Heart left ventricle (tissue), 16 donors: ENCODE measurements at places on chromosomes 7 and 10.
A peak's percentile ranks its signal among the peaks of the same experiment; 100 is the strongest.

DNA sequence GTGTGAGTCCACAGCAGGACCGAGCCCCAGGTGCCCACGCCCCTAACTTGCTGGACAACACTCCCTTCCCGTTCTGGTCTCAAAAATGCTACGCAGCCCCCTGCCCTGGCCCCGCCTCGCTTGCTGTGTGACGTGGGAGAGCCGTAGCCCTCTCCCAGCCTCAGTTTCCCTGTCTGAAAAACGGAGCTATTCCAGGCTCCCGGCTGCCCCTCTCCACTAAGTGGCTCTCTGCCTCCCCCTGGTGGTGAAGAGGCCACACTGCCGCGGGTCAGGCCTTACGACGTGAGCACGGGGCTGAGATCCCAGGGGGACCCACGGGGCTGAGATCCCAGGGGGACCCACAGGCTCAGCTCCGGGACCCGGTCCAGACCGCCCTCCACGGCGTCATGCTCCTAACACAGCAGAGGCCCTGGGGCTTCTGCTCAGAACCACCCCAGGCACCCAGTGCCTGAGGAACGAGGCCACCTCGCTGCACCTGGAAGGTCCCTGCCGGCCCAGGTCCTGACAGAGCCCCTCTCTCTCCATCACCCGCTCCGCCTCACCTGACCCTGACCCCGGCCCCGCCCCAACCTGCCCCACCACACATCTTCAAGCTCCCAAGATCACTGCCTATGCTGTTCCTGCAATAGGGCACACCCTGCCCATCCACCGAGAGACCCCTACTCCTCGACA, 26.7 kb downstream of the MICALL2 start:
- DNase-seq: peak; percentile 66

GRCh38 chr7:23469961-23470250, 385 bp downstream of the IGF2BP3 start:
- DNase-seq: no peak

GRCh38 chr10:129548600-129548999, 81.6 kb downstream of the MGMT start:
- DNase-seq: no peak

DNA sequence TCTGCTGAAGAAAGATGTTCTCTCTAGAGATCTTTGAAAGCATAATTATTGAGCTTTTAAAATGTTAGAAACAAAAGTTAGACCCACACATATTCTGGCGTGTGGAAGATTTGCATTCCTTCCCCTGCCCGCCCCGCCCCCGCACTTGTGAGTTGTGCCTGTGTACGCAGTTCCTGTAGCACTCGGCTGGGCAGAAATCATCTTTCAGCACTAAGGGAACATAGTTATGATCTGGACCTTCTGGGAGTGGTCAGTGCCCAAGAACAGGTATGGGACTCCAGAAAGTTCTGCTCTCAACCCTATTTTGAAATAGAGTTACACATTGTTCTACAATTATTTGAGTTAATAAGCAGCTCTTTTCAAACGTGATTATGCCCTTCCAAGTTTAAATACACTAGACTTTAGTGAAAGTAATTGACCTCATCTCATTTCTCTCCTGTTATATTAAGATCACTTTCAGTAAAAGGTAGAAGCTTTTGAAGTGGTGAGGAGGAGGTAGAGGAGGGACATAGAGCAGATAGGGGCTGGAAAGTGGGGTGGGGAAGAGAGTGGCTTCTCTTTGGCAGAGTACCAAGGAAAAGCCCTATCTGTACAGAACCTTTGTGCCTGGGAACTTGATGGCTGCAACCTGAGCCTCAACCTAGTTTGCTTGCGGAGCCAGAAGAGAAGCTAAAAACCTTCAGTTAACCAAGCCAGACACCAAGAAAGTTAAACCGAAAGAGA, 5.7 kb downstream of the BLVRA start:
- DNase-seq: no peak

DNA sequence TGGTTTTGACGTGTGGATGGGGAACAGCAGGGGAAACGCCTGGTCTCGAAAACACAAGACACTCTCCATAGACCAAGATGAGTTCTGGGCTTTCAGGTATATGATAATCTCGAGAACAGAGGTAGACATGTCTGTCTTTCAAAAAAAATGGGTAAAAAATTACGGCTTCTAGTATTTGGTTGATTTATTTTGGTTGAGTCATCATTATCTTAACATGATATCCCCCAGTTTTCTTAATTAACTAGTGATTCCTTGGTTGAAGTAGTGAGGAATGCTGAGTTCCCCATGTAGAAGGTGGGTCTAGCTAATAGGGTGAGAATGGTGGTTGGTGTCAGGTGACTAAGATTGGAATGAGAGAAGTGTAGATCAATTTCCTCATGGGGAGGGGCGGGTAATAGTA, 10.7 kb downstream of the LIPM start:
- DNase-seq: no peak

GRCh38 chr10:114266521-114266920, 27.5 kb downstream of the VWA2 start:
- peak; percentile 49 for DNase-seq

DNA sequence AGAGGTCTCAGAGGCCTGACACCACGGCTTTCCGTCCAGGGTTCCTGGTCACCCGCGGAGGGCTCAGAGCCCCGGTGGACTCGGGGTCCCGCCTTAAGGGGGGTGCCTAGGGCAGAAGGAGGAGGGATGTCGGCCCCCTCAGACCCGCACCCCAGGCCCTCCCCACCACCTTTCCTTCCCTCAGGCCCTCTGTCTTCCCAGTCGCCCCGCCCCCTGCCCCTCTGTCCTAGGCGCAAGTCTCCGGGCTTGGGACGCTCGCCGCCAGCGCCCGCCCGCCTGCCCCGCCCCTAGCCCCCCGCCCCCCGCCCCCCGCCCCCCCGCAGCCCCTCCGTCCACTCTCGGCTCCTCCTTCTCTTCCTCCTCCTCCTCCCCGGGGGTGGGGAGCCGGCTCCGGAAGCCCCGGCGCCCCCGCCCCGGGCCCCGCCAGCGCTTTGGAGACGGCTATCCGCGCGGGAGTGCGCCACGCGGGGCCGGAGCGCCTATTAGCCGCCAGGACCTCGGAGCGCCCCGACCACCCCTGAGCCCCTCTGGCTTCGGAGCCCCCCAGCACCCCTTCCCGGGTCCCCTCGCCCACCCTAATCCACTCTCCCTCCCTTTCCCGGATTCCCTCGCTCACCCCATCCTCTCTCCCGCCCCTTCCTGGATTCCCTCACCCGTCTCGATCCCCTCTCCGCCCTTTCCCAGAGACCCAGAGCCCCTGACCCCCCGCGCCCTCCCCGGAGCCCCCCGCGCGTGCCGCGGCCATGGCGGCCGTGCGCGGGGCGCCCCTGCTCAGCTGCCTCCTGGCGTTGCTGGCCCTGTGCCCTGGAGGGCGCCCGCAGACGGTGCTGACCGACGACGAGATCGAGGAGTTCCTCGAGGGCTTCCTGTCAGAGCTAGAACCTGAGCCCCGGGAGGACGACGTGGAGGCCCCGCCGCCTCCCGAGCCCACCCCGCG, at the start of gene AEBP1:
Gene AEBP1 (plus strand): TSS at position 423 of the 937 bp plus-strand sequence. CDS start 321 bp downstream, at position 744.
- peak; percentile 57 for DNase-seq

DNA sequence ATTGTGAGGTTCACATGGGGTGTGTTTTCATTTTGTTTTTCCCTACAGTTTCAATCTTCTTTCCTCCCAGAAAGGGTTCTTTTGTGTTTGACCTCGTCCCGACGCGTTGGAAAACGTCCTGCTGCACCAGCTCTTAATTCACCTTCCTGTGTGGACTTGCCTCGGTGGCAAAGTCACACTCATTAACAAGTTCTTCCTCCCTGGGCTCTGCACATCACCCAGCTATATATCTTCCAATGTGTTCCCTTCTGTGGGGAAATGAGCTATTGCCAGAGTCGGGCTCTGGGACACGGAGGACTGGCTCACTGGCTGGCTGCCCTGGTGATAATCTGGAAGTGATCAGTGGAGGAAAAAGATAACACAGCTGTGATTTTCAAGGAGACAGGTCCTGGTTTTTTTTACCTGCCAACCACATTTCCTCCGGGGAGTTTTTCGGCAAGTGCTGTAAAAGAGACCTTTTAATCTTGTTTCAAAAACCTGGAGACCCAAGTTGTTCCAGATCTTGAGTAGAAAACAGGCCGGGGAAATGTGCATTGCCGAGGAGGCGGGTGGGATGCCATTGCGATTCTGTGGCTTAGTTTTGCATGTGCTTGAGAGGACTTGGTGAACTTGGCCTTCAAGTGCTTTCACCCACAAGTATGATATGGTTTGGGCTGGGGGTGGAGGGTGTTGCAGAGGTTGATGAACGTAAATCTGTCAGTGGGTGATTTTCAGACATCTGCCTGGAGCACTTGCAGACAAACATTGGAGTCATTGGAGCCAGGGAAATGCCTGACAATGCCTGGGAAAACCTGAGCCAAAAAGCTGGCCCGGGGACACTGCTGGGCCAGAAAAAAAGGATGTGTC, 96.5 kb upstream of the CREB5 start:
- no peak for DNase-seq

DNA sequence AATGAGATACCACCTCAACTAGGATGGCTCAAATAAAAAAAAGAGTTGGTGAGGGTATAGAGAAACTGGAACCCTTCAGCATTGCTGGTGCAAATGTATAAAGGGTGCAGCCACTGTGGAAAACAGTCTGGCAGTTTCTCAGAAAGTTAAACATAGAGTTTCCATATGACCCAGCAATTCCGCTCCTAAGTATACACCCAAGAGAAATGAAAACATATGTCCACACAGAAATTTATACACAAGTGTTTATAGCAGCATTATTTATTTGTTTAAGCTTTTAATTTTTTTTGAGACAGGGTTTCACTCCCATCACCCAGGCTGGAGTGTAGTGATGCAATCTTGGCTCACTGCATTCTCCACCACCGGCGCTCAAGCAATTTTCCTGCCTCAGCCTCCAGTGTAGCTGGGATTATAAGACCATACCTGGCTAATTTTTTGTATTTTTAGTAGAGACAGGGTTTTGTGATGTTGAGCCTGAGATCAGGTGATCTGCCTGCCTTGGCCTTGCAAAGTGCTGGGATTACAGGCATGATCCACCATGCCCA, 118.2 kb upstream of the KIF5B start:
- no peak for DNase-seq

- DNase-seq: no peak
Measured at GRCh38 chr7:39509436-39509835, 56.8 kb upstream of the YAE1 start.

DNA sequence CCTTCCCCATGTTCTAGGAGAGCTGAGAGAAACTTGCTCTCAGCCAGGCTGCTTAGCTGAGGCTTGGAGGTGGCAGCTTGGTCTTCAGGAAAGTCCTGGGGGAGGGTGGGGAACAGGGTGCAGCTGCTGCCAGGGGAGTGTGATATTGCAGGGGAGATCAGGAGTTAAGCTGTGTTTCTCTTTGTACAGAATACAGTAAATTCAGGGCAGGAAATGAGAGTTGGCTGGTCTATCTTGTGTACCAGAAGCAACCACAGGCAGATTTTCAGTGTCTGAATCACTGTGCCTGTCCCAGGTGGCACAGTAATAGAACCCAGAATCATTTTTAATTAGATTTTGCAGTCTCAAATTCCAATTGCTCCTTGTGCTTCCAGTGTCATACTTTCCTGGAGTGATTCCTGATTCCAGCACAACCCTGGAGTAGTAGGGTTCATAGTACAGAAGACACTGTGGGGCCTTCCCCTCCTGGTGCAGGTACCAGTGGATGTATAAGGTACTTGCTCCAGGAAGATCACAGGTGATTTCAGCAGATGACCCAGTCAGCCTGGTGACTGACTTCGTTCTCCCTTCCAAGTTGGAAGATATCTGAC, 94.0 kb upstream of the TARP start:
- DNase-seq: no peak

DNA sequence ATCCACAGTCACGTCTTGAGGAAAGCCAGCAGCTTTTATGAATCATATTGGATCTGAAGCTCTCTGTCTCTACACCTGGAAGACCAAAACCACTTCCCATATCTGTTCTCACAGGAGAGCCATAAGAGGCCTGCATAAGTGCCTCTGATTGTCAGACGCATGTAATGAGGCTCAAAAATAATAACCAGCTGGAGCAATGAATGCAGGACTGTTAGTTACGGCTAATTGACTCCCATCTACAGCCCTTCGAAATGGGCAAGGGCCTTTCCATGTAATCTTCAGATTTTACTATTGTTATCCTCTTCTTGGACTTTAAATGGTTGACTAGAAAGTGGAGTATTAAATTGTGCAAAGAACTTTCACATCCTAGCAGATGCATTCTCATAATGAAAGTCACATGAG, 4.4 kb upstream of the SEMA3C start:
- DNase-seq: no peak

DNA sequence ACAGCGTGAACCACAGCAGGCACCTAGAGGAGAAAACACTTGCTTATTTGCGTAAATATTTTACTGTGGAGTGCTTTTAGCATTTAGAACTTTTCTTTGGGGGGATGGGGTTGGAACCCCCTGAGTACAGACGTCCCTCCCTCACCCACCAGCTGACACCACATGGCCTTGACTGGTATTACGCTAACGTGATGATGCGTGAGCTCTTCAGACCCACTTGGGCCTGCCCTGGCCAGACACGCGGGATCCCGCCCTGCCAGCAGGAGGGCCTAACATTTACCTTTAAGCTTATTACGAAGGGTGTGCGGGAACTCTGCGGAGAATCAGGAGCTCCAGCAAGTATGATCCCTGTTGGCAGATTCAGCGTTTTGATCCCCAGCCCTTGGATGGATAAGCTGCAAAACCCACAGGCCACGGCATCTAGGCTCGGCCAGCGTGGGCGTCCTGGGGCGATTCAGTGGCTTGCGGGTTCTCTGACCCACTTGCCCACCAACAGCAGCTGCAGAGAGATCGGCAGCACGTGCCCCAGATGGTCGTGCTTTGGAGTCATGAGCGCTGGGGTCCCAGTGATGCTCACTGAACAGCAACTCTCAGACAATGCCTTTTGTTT, 545.5 kb upstream of the FOXK1 start:
- no peak for DNase-seq

DNA sequence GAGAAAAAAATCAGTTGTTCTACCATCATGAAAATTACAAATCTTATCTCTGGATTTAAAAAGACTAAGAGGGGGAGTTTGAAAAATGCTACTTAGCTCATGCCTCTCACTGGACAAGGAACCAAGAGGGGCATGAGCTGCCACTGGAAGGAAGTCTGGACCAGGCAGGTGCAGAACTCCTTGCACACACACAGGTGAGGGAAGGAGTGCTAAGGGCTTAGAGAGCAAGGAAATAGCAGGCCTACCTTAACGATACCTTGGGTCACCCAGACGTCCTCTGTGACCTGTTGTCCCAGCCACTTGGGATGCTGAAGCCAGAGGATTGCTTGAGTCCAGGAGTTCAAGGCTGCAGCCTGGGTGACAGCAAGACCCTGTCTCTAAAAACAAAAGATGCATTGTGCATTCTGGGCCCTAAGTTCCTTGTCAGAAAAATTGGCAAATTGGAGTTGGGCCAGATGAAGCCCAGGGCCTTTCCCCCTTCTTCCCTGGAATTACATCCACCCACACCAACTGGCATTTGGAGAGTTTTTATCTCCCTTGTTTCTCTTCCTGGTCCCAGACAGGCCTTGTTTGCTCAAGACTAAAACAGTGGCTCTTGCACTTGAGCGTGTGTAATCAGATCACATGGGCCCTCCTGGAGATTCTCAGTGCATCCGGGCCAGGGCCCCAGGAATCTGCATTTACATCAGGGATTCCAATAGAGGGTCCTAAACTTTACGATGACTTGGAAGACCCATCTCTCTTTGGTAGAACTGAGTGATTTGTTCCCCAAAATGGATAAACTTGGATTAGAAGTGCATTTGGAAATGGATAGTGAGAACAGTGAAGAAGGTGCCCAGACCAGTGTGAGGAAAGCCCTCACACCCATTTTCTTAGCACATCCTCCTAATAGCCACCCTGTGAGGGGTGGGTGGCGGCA, 3.0 kb downstream of the DDIT4 start:
- no peak for DNase-seq
